Fibroblast of lung (primary cell): ENCODE measurements at places on chromosomes 3 and 15. TPM values are rescaled to one million over a fixed set of nuclear protein-coding genes. Genes with fewer than 3 reads are reported as not detected.

DNA sequence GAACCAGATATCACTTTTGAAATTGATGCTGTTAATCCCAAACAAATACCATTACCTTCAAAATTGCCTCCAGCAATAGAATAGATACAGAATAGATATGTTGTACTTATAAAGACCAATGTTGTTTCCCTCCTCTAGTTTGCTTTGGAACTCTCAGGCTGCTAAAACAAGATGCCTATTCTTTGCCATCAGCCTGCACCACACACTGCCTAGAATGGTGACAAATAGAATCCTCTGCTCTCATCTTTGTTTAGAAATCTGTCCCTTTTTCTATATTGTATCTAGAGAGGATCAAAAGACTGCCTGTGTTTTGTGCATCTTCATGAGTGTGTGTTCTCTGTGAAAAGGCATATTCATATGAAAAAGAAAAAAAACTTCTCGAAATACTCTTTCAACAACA, 349.2 kb upstream of the CCDC54 start:
- no peak for DNase-seq

DNA sequence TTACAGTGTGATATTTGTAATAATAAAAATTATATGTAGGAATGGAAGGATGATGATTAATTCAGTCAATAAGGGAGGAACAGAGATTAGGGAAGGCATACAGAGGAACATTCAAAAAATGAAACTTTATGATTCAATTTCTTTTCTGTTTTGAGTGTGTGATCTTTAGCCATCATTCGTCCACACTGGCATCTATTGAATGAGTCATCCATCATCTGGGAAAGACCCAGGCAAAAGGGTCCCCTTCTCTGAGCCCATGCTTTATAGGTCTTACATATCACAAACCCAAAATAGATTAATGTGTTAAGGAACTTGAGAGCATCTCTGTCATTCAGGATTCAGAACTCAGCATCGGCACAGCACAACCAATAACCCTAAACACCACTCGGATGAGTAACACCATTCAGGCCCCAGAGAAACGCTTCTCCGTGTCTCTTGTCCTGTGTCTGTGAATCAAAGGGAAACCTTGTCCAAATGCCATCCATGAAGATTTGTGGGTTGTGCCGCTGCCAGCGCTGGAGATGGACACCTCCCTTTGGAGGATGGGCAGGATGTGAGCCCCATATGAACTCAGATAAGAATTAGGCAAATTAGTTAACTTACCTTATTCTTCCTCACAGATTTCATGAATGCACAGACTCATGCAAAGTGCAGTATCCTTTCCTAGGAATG, 21.7 kb upstream of the TPM1 start:
- no peak for DNase-seq

GRCh38 chr3:18190646-18191045, 234.5 kb downstream of the SATB1 start:
- peak; percentile 82 for DNase-seq

DNA sequence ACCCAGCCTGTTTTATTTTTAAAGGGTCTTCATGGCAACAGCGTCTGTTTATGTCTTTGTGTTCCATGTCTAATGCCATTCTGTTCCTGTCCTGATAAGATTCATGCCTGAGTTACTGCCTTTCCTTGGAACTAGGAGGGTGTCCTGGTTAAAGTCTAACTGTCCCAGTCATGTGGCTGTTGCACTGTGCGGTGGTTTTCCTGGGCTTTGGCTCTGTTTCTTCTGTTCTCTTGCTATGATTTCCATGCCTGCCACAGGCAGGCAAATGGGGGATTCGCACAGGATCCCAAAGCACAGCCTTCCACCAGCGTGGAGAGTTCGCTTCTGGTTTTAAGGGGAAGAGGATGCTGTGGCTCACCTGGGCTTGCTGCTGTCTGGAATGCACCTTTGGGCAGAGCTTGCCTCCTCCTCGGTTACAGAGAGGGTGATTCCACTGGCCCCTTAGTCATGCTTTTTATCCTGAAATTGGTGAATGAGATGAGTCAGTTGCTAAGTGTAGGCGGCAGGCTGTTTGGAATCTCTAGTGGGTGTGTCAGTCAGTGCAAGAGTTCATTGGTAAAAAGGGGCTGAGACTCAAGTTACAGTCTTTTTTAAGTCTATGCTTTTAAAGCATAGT, 86.8 kb downstream of the CCK start:
- peak; percentile 95 for DNase-seq

DNA sequence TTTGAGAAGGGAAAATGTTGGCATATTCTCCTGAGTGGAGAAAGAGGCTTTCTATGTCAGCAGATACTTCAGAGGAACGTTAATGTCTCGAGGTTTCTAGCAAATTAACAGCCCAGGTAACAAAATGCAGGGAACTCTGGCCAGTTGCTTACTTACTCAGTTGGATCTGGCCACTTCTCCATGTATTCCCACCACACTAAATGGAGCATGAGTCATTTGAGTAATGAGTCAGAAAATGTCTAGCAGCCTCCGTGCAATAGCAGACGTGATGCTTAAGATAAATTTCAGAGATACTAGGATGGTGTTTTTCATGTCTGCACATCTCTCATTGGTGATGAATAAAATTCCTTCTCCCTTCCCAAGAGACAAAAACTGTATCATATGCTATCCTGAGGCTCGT, 671.5 kb downstream of the FHIT start:
- DNase-seq: peak; percentile 67

DNA sequence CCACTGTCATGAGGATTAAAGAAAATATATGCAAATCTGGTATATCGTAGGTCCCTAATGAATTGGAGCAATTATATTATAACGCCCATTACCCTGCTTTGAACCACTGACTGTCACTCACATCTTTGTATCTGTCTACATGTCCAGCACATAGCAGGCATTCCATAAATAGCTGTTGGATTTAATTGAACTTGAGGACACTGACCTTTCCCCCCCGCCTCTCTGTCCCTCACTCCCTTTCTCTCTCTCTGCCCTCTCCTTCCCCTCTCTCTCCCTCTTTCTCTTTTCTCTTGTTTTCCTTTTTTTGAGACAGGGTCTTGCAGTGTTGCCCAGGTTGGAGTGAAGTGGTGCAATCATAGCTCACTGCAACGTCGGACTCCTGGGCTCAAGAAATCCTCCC, 233.0 kb downstream of the CD47 start:
- no peak for DNase-seq

- DNase-seq: no peak
Observed at GRCh38 chr15:63983061-63983711, 63.1 kb downstream of the DAPK2 start.

DNA sequence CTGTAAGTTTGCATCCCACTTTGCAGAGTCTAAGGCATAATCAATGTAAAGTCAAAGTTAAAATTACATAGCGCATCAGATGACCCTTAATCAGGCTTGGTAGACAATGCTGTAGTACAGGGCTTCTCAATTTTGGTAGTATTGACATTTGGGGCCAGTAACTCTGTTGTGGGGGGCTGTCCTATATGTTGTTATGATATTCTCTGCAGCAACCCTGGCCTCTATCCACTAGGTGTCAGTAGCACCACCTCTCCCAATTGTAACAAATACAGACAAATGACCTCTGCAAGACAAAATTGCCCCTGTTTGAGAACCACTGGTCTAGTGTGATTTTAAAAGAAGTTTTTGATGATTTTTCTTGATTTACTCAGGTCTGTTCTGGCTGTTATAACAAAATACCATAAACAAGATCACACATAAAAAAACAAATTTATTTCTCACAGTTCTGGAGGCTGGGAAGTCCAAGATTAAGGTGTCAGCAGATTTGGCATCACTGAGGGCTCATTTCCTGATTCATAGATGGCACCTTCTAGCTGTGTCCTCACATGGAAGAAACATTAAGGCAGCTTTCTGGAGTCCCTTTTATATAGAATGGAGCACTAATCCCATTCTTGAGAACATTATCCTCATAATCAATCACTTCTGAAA, 37.6 kb upstream of the SLC9A9 start:
- DNase-seq: peak; percentile 45

DNA sequence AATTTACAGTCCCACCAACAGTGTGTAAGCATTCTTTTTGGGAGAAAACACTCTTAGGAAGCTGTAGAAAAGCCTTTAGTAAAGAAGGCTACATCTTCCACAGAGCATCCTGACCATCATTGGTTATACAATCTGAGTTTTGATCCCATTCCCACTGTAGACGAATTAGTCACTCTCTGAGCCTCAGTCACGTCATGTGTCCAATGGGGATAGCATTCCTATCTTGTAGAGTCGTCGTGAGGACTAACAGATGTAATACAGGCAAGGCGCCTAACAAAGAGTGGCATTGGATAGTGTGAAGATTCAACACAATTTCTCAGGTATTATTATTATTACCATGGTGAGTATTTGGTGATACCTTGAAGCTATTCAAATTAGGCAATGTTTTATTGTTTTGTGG, 44.0 kb upstream of the ALDH1A3 start:
- DNase-seq: peak; percentile 17

DNA sequence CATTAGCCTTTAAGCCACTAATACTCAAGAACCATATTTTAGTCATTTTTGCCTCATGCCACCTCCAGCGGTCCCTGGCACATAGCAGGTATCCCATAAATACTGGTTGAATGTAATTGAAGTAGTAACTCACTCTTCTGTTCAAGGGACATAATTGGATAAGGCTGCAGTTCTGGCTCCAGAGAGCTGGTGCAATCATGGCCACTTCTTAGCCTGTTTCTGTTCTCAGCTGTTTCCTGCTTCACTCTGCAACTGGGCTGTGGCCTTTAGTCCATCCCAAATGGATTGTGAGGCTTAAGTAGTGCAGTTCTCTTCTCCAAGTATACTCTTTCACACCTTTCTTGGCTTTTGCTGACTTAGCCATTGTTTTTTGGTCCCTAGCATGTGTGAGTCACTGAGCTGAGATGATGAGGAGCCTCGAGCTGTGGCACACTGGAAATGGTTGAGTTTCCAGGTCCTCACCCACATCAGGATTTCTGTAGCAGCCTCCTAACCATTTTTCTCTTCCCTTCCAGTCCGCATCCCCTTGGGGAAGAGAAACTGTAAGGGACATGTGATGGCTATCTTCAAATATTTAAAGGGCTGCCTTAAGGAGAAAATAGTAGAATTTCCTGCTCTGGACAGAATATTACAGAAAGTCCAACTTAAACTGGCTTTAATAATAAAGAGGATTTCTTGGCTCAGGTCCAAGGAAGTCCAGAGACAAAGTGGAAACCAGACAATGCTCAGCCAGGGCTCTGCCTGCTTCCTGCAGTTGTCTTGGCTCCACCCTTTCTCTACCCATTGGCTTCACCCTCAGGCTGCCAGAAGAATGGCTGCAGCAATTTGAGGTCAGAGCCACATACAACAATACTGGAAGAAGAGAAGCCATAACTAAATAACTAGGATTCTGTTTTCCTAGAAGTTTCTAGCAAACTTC, 305.4 kb upstream of the ROPN1 start:
- DNase-seq: no peak

GRCh38 chr15:100134586-100134985, 207.2 kb downstream of the ADAMTS17 start:
- no peak for DNase-seq

DNA sequence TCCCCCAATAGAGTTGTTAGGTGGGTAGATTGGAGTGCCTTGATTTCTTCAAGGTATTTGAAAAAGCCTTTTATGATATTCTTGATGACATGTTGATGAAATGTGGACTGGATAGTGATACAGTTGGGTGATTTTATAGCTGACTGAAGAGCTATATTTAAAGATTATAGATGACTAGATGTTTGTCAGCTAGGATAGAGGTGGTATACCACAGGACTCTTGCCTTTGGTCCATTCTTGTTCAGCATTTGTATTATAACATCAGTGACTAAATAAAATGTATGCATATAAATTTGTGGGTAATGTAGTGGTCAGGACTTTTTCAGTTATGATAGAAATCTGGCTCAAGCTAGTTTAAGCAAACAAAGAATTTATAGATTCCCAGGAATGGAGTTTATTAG, 143.9 kb downstream of the ZNF609 start:
- DNase-seq: no peak

DNA sequence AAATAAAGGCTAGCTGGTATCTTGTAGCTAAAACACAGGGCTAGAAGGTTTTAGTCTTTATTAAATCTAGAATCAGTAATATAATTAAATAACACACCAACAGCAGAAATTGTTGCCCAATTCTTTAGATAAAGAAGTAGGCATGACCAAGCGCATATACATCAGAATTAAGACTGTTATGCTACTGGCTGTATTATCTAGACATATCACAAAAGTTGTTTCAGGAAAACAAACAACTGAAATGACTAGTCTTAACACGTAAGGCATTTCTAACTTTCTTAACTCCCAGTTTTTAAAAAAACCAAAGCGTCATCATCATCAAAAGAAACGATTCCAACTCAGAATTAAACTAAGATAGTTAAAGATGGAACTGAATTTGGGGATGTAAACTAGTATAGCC, 55.4 kb downstream of the EMC4 start:
- no peak for DNase-seq

Gene DGKG
- total RNA-seq: 0.51 and 4.8 TPM in 2 replicates

Gene THUMPD3
- total RNA-seq: 59.9 and 68.3 TPM in 2 replicates

Gene SPATA12
- not detected in 2 replicates for total RNA-seq

Gene SEMA6D
- 9.5 and 13.4 TPM in 2 replicates for total RNA-seq

Gene SMCO1
- total RNA-seq: not detected in 2 replicates

Gene KIAA1143
- 18.3 and 20.0 TPM in 2 replicates for total RNA-seq

Gene CASR
- under 0.01 TPM in 1 of 2 replicates, not detected in the other for total RNA-seq

Gene SPINK8
- not detected in 2 replicates for total RNA-seq

Gene GCNT3
- 0.17 and 0.26 TPM in 2 replicates for total RNA-seq

Gene SAMD7
- not detected in 2 replicates for total RNA-seq

Gene PLSCR2
- 0.17 TPM in 1 of 2 replicates, not detected in the other for total RNA-seq

Gene HTR3E
- total RNA-seq: not detected in 2 replicates

Gene ZNF80
- not detected in 2 replicates for total RNA-seq

Gene DUOX1
- total RNA-seq: not detected in 2 replicates
